Epithelial cell of prostate (primary cell): ENCODE measurements at places on chromosomes 5 and 9.

DNA sequence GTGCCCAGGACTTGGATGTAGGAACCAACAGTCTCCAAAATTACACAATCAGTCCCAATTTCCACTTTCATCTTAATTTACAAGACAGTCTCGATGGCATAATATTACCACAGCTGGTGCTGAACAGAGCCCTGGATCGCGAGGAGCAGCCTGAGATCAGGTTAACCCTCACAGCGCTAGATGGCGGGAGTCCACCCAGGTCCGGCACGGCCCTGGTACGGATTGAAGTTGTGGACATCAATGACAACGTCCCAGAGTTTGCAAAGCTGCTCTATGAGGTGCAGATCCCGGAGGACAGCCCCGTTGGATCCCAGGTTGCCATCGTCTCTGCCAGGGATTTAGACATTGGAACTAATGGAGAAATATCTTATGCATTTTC, 837 bp downstream of the PCDHB2 start:
- no peak for DNase-seq

DNA sequence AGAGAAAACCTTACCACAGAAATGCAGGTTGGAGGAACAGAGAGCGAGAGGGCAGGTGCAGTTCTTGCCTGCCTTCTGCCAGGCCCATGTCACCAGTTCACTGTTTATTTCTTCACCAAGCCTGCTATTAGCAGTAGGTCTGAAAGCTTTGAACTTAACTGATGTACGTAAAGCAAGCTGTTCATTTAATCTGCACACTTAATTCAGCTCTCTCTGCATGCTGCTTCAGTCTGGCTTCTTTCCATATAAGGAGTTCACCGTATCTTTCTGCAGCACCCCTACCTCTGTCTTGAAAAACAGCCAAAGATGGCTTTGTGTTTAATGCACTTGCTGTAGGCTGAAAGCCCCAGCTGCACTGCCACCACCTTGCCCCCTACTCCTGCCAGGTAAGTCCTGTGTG, 205.1 kb downstream of the RAB3C start:
- no peak for DNase-seq

DNA sequence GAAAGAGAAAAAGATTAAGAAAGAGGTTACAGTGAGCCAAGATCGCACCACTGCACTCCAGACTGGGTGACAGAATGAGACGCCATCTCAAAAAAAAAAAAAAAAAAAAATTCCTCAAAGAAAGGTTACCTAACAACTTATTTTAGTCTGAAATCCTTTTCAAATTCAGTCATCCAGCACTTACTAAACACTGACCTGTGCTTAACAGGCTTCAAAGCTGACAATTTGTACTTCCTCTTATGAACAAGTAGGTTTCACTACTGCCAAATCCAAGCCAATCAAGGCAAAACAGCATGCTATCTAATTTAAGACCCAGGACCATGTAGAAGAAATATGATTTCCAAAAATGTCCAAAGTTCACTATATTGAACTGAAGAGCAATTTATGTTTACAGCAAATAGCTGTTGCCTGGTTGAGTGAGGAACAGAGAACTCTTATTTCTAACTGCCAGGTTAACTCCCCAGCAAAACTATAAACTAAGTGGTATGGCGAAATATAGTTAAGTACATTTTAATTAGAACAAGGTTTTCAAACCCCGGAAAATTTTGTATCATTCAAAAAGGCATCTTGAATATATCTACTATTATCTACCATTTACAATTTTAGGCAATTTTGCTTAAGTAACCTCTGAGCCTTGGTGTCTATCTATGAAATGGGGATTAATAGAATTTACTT, 13.4 kb downstream of the PWWP2A start:
- DNase-seq = no peak

- DNase-seq = no peak
Observed at GRCh38 chr9:87614397-87614796, 111.5 kb upstream of the CTSL start.

GRCh38 chr5:175819090-175819425, 52.3 kb upstream of the CPLX2 start:
- DNase-seq = no peak

- no peak for DNase-seq
Observed at GRCh38 chr5:142255831-142256230, 69.0 kb downstream of the SPRY4 start.

- DNase-seq = no peak
Observed at GRCh38 chr5:157271740-157272271, 5.9 kb downstream of the CYFIP2 start.

DNA sequence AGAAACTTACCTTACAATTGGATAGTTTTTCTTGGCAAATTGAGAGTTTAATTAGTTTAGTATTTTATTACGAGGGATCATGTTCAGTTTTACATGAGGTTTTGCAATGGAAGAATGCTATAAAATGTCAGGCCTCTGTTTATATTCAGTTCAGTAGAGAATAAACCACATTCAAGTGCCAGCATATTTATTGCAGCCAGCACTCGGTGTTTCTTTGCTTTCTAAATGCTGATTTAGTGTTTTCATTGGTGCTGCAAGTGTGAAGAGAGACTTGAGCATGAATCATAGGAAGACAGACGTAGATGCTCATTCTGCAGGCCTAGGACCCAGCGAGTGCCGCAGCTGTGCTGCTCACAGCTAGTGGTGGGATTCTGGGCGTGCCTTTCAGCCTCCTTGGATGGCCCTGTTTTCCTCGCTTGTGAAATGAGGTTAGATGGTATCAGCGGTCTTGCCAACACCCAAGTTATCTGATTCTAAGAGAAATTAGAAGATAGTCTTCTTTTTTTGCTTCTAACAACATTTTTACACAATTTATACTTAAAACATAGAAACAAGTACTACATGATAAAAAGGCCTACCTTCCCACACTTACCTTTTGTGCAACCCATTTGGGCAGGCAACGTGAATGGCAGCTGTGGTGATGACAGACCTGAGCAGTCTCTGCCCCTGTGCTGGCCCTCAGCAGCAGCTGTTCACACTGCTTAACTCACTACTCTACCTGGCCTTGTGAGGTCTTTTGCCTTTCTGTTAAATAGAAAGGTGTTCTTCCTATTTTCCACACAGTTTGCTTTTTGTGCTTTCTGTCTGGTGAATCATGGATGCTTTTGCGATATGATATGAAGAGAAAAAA, 26.8 kb upstream of the TNFAIP8 start:
- DNase-seq = no peak

- DNase-seq = no peak
Observed at GRCh38 chr9:93427655-93428379, 23.7 kb upstream of the FAM120A start.

DNA sequence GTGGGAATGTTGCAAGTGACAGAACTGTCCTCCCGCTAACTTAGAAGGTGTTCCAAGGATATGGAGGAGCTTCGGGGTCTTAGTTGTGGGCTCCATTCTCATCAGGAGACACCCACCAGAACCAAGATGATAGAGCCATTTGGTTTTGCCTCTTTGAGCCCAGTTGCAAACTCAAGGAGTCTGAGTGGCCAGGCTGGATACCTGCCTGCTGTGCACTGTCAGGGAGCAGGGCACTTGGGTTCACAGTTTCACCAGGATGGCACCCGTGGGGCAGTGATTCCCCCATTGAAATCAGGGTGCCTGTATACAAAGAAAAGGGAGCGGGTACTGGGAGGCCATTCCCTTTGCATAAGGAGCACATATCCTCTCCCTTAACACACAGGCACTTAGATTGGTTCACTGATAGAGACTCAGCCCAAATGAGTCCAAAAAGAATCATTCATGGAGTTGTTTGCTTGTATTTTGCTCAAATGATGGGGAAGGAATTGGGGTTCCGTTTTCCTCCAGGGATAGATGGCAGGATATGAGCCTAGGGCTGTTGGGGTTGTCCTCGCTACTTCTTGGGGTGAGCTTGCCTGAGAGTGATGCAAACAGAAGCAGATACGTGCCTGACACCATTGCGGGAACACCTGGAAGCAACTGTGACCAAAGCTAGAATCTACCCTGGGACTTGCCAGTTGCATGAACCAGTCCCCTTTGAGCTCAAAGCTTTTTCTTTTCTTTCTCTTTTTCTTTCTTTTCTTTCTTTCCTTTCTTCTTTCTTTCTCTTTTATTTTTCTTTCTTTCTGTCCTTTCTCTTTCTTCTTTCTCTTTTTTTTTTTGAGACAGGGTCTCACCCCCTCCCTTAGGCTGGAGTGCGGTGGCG, 1.3 kb upstream of the PRR7 start:
- DNase-seq = no peak

DNA sequence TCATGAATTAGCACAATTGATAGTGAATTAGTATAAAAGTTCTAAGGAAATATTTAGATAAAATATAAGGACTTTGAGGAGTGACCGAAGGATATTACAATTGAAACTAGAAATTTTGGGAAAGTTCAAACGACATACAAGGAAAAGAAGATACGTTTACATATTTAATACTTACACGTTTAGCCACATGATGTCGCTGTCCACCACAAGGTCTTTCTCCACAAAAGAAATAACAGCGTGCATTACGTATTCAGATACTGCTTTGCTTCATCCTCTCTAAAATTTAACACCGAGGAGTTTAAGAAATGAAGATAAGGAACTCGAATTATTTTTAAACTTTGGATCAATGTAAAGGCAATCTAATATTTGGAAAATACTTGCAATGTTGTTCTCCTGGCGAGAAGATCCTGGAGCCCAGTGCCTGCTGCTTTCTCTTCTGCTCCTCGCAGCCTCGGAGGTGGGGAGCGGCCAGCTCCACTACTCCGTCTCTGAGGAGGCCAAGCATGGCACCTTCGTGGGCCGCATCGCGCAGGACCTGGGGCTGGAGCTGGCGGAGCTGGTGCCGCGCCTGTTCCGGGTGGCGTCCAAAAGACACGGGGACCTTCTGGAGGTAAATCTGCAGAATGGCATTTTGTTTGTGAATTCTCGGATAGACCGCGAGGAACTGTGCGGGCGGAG, at the start of gene PCDHA3:
Gene PCDHA3 (plus strand): TSS at position 242 of the 678 bp plus-strand sequence.
- no peak for DNase-seq

DNA sequence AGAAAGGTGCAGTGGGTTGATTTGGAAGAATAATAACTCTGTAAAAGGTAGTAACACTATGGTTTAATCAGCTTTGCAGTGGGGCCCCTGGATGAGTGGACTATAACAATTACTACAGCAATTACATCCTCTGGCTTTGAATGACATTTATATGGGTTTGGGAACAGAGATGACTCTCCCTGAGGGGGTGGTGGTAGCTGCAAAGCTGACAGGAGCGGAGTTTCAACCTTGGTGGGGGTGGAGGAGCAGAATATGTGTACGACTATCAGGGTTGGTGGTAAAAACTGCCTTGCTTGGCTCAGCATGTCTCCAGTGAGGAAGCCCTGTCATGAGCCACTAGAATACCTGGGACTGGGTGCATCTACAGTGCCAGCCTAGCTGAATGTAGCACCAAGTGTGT, 28.3 kb upstream of the NR3C1 start:
- no peak for DNase-seq

GRCh38 chr9:128225770-128226411, 22.7 kb downstream of the DNM1 start:
- DNase-seq = no peak

- DNase-seq = no peak
Observed at GRCh38 chr5:97554977-97555643, 372.1 kb upstream of the RIOK2 start.

DNA sequence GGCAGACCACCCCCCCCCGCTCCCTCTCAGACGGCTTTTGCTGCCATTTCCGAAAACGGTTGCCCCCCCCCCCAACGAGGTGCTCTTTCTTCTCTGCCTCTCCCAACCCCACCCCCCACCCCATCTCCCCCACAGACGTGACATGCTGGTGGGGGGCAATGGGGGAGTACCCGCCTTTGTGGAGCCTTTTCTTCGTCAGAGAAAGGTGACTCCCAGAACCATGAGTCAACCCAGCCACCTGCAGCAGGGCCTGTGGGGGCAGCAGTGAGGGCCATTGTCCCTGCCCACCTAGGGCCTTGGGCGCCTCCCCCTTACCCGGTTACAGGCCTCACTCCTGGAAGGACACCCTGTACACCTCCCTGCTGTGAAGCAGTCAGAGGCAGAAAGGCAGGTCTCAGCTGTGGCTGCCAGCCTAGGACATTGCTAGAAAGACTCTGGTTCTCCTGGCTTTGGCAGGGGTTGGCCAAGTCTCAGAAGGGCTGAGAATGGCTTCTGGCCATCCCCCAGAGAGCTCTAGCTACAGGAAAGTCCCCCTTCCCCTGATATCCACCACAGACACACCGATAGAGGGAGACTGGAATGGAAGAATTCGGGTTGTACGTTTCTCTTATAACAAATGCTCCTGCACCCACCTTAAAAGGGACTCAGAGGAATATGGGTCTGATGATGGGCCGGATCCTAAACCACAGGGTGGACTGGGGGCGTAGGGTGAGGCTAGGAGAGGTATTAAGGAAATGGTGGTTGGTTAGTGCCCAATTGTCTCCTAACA, 2.2 kb downstream of the DNAJB5 start:
- DNase-seq = no peak

GRCh38 chr9:20244271-20244670, 378.0 kb downstream of the MLLT3 start:
- no peak for DNase-seq

DNA sequence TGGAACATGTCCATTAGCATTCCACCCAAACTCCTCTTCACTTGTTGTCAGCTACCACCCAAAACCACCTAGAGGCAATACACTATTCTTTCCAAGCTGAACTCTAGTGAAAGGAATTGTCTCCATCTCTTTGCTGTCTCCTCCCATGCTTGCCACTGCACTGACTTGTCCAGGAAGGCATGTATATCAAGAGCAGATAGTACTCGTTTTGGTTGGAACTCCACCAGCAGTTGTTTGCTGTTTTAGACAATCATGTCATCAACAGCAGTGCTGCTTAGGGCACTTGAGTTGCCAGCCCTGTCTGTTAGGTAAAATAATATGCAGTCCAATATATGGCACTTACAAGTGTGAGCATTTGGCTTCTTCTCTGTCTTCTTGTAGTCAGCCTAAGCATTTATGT, 80.0 kb upstream of the SAP30L start:
- peak; percentile 8 for DNase-seq

- DNase-seq = no peak
Observed at GRCh38 chr9:94757158-94757557, 30.7 kb downstream of the AOPEP start.

DNA sequence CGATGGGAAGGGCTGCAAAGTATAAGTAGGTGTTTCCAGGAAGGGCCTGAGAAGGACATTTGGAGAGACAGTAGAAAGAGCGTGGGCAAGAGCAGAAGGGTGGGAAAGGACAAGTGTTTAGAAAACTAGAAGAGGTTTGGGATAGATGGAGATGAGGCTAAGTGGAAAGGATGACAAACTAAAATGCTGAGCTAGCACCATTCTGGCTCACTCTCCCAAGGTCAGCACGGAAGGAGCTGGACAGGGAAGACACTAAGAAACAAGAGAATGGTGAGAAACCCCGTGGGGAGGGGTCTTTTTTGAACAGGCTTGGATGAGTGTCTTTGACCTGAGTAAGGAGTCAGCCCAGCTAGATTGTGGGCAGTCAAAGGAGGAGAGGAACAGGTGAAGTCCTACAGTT, 286.0 kb downstream of the CDK5RAP2 start:
- DNase-seq = no peak

DNA sequence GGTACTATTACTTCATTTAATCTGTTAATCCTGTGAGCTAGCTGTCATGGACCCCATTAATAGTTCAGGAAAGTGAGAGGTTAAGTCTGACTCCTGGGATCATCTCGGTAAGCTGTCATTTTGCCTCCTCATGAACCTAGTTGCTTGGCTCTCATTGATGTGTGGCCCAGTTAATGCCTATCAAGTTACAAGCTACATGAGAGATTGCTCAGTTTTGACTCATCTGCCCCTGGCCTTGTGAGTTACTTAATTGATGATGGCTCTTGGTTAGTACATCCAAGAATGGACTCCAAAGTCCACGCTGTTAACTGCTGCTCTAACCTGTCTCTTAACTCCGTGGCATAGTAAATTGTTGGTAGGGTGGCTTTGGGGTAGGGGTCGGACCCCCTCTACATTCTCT, 23.9 kb downstream of the LARP1 start:
- DNase-seq = peak; percentile 60

- DNase-seq = no peak
Observed at GRCh38 chr5:71972777-71973473, 134.3 kb upstream of the MAP1B start.
